ENCODE measurements at places on chromosomes 4 and X. TPM values are rescaled to one million over a fixed set of nuclear protein-coding genes. Genes with fewer than 3 reads are reported as not detected.

GRCh38 chr4:134298313-134298712 is 96.7 kb upstream of the PABPC4L start:
- no peak for DNase-seq

DNA sequence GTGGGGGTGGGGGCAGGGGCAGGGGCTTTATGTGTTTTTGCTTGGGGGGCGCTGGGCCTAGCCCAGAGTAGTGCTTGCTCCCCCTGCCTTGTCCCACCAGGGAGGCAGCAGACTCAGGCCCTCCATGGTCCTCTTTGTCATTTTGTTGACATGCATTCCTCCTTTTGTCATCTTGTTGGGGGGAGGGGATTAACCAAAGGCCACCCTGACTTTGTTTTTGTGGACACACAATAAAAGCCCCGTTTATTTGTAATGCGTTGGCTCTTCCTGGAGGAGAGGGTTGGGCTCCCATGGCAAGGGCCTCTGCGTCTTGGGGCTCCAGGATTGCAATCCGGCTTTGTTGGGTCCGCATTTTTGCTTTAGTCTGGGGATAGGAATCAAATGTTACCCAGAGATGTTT is 2.2 kb downstream of the EMD start:
- DNase-seq, result no peak

The DMP1 gene
- total RNA-seq, result not detected

- DNase-seq, result no peak
Measured at GRCh38 chr4:25310066-25310802, 2.3 kb upstream of the ZCCHC4 start.

DNA sequence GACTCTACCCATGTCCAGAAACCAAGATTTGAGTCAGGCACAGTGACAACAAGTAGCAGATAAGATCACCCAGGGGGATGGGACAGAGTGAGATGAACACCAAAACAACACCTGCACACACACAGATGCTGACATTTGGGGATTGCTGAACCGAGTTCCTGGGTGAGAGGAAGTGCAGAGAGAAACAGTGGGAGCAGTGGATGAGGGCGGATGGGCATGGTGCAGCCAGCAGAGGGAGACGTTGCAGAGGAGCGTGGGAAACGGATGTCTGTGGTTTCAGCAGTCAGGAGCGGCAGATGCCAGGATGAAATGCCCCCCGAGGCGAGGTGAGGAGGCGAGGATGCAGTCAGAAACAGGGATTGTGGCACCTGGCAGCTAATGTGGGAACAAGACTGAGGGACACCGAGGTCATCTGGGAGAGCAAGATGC is 78.6 kb upstream of the STS start:
- no peak for DNase-seq

The NEK1 gene
- total RNA-seq, result 2.4 TPM

- DNase-seq, result no peak
Measured at GRCh38 chr4:56272003-56272402, 115.3 kb downstream of the AASDH start.

DNA sequence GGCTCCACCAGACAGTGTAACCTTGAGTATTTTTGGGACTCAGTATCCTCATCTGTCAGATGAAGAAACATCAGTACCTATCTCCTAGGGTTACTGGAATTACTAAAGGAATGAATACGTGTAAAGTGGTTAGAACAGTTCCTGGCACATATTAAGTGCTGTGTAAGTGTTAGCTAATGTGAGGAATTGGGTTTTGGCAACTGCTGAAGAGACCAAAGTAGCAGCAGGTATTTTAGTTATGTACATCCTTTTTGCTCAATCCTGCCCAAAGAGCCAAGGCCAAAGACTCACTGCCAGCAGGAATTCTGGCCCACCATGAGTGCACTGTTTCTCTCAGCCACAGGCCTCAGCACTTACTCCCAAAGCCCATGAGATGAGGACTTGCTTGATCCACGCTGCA is 16.7 kb upstream of the MCF2 start:
- no peak for DNase-seq

DNA sequence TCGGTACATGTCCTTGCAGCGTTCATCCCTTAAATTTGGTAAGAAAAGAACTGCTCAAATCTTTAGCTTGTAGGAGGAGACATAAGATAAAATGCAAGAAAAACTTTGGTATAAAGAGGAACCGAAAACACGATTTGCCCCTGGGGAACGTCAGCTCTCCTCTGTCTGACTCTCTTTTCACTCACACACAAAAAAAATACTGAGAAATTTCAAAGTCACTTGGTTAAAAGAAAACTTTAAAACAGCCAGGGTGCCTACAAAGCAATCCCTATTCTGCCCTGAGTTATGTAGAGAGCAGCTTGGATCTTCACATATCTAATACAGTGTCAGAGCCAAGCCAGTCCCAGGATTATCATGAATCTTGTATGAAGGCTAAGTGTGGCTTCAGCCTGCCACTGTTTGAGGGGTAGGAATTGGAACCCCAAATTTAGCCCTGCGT is 248.5 kb upstream of the CXXC4 start:
- no peak for DNase-seq

The CT45A2 gene
- not detected for total RNA-seq

- DNase-seq, result no peak
Measured at GRCh38 chrX:140141444-140142029, 176.2 kb upstream of the CXorf66 start.

The NXF2B gene
- total RNA-seq, result not detected

DNA sequence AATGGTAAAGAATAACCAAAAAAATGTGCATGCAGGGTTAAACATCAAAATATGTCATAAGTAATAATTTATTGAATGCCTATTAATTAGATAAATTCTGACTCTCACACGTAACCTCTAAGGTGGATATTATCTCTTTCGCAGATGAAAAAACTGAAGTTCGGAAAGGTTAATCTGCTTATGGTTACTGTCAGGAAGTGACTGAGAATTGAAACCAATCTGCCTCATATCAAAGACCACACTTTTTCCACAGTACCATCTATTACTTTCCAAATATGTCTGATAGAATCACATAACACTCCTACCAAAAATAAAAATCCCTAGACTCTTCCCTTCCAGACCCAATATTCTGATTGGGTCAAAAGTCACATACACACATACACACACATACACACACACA is 6.2 kb downstream of the CHIC2 start:
- no peak for DNase-seq
